HS-5 (cell line): ENCODE measurements at places on chromosomes 11 and 22.

- no peak for DNase-seq
These were observed 188.4 kb downstream of the ADAMTS15 start for GRCh38 chr11:130636722-130637464.

- DNase-seq, result no peak
These were observed 11.0 kb downstream of the RNF185 start for GRCh38 chr22:31170971-31171370.

DNA sequence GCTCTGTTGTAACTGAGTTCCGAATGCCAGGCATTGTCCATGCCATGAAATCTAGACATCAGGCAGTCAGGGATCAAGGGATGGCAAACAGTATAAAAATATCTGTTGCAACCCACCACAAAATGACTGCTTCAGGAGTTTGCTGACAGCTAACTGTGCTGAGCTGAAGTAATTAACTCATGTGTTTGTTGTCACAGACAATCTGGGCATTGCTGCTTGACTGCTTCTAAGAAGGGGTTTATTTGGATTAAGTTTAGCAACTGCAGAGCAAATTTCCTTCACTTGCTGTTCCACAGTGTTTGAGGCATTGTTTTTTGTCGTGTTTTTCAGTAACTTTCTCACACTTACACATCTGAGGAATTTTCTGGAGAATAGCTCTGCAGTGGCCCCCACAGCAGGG is 30.4 kb downstream of the BSX start:
- DNase-seq, result no peak

DNA sequence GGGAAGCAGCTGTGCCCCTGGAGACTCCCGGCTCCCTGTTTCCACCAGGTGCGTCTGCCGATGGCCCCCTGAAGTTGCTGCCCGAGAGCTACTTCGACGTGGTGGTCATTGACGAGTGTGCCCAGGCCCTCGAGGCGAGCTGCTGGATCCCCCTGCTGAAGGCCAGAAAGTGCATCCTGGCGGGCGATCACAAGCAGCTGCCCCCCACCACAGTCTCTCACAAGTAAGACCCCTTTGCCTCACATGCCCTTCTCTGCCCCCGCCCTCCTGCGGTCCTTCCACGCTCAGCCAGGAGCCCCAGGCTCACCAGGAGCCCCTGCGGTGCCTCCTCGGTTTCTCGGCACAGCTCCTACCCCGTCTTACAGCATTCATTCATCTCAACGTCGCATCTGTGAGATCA is 25.4 kb downstream of the IGHMBP2 start:
- no peak for DNase-seq

DNA sequence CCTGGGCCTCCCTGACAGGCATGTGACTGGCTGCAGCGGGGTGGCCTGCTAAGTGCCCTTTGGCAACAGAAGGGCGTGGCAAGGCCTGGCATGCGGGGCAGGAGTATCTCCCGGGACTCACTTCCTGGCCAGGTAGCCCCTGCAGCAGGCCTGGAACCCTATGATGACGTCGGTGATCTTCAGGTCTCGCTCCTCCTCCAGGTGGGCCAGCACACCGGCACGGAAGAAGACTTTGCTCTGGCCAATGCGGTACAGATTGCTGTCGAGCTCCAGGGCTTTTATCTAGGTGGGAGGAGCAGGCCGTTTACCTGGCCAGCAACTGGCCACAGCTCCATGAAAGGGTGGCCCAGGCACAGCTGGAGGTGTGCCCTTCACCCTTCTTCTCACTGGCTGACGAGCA is 50.9 kb downstream of the APOL1 start:
- DNase-seq, result no peak

- peak; percentile 10 for DNase-seq
These were observed 750 bp upstream of the LARGE1 start for GRCh38 chr22:33920927-33921524.

GRCh38 chr22:17890892-17891291 is 116.6 kb upstream of the BID start:
- no peak for DNase-seq

- no peak for DNase-seq
These were observed 25.3 kb upstream of the CBX7 start for GRCh38 chr22:39177791-39178190.

DNA sequence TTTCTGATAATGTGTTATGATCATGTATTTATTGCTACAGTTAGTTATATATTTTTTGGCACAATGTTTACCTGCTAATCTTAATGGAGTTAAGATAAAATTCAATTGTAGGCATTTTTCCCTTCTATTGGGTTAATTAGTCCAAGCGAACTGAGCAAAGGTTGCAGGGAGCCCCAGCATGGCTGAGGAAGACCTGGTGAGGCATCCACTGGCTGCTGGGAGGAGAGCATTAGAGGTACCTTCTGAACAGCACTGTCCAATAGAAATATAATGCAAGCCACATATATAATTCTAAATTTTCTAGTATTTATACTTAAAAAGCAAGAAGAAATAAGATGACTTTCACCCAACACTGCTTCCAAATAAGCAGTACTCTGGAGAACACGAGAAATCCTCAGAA is 689 bp upstream of the TMEM126A start:
- DNase-seq, result no peak

GRCh38 chr22:46936378-46936903 is 174.0 kb downstream of the TBC1D22A start:
- no peak for DNase-seq

DNA sequence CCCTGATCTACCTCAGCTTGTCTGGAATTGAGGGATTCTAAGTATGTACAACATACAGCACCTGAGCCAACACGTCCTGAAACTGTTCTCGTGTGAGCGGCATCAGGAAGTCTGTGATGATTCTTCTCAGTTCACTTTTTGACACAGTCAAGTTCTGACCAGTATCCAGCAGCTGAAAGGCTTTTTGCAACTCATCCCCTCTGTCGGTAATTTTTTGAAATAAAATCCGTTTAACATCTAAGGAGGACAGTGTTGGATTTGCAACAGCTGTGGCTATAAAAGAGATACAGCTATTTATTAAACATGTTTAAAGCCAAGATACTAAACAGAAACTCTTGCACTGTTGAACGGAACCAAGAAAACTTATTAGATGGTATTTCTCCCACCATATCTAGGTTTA is 39.3 kb downstream of the EFCAB6 start:
- no peak for DNase-seq

- DNase-seq, result no peak
These were observed at the start of gene MOV10L1 for GRCh38 chr22:50089682-50090411. Gene MOV10L1 (plus strand): TSS chr22:50090006. CDS start chr22:50090089, 83 bp downstream.

GRCh38 chr11:83021780-83022125 is 49.9 kb downstream of the RAB30 start:
- no peak for DNase-seq

GRCh38 chr11:128628325-128628673 is 40.9 kb upstream of the ETS1 start:
- no peak for DNase-seq

DNA sequence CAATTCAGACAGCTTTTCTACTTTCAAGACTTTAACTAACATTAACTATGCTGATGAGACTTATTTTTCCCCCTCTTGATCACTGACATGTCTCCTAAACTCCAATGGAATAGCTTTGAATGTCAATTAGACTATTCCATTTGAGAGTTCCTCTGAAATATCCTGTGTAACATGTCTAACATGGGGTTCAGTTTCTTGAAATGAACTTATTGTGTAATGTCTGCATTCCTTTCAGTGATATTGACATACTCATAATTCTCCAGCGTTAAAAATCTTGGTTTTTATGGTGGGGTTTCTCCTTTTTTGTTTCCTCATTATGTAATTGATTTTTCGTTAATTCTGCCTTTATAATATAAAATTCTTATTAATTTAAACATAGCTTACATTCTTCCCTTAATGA is 37.7 kb upstream of the SPTBN2 start:
- no peak for DNase-seq

- no peak for DNase-seq
These were observed 1.5 kb upstream of the KLHDC7B start for GRCh38 chr22:50544078-50544745.

- DNase-seq, result no peak
These were observed 12.2 kb upstream of the PIM3 start for GRCh38 chr22:49948116-49948957.

GRCh38 chr22:49212466-49212865 is 615.2 kb downstream of the BRD1 start:
- no peak for DNase-seq

GRCh38 chr22:37887584-37888378 is 18.3 kb upstream of the MICALL1 start:
- no peak for DNase-seq

DNA sequence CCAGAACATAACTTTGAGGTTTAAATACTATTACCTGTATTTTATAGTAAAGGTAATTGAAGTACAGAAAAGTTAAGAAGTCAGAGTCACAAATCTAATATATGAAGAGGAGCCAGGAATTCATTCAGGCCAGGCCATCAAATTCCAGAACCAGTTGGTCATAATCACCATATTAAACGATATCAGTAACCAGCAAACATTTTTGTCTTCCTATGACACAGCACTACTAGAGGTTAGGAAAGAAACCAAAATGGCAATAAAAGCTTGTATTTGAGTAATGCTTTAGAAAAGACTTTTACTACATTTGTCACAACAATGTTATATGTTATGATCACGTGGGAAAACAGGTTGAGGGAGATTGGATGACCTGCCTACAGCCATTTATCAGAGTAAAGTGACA is 62.2 kb downstream of the DKK3 start:
- DNase-seq, result no peak

- no peak for DNase-seq
These were observed 199.6 kb upstream of the ZBED5 start for GRCh38 chr11:11057472-11057854.

- DNase-seq, result no peak
These were observed 36.0 kb downstream of the SLN start for GRCh38 chr11:107675902-107676301.

- no peak for DNase-seq
These were observed 38.5 kb upstream of the PRODH start for GRCh38 chr22:18974477-18975180.

- no peak for DNase-seq
These were observed 14.8 kb downstream of the ALG12 start for GRCh38 chr22:49903322-49904039.

GRCh38 chr22:34102633-34103032 is 182.4 kb upstream of the LARGE1 start:
- DNase-seq, result no peak

- no peak for DNase-seq
These were observed 52.5 kb upstream of the NNMT start for GRCh38 chr11:114243461-114244372.

DNA sequence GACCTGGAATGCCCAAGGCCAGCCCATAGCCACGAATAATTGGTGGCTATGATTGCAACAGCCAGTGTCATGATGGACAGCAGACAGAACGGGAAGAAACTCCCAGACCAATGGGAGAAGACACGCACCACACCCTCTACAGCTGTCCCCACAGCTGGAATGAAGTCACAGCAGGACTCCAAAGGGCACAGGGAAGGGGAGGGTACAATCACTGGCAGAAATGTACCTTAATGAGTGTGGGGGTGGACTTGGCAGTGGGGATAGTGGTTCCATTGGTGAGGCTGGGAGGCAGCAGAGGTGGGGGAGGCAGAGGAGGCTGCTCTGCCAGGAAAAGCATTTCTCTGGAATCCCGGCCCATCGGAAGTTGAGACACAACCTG is 52.9 kb downstream of the SGSM3 start:
- DNase-seq, result no peak

DNA sequence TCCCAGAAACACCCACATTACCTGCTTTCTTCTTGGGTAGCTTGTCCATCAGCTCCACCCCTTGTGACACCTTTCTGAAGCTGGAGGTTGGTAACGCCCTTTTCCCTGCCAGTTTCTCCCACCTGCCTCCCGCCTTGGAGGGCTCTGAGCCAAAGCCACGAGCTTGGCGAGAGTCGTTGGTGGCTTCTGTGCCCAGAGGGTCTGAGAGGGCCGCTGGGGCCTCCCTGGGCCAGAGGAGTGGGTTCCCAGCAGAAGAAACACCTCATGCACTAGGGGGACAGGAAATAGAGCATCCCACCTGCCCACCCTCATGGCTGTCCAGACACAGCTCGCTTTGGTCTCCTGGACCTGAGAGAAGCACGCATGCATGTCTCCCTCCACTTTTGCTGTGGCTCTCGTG is 37.9 kb downstream of the B3GAT1 start:
- DNase-seq, result no peak

DNA sequence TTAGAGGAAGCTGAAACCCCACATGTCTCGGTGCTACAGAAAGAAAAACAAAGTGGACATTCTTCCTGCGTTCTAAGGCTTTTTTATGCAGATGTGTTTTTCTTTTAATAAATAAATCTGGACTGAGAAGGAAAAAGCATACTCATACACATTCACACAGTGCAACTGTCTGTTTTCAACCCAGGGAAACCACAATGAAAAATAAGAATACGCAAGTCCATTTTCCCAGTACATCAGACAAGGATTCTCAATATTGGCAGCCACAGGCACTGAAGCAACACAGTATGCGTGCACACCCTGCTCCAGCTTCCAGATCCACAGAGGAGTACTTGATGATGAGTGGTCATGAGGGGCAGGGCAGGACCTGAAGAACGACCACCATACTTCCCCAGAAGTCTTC is 86.9 kb downstream of the ETS1 start:
- DNase-seq, result no peak
